ENCODE measurements at places on chromosomes 7 and 10.

DNA sequence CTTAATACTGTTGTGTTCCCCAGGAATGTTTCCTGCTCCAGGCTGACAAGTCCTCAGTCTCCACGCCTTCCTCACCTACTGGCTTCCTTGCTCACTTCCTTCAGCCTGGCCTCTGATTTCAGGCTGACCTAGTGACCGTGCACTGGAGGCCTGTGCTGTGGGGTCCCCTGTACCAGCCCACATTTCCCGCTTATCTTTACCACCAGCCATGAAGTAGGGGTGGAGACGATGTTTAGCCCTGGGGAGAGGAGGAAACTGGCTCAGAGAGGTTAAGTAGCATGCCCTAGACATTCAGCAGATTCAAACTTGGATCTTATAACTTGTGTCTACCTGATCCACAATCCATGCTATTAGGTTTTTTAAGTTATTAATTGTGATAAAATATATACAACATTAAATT lies 4.8 kb upstream of the ZNF488 start:
- no peak for DNase-seq

DNA sequence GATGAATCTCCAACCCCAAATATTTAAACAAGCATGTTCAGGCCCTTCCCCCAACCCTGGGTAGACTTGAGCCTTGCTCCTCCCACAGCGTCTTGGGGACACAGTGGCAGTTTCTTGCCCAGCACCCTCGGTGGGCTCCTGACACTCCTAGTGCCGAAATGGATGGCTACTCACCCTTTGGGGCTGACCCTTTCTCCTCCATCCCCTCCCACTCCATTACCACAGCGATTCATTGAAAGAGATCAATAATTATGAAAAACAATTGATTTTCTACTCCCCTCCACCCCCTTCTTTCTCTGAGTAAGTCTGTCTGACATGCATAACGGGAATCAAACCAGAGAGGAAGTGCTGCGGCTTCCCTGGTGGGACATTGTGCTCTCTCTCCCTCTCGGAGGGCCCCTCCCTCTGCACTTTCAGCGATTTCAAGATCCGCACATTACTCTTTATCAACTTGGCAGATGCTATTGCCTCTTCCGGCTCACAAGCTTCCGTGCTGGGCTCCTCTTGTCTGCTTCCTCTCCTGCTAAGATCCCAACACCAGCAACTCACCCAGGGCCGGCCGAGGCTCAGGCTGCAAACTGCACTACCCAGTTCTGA lies 79.0 kb upstream of the PLXNA4 start:
- DNase-seq: peak; percentile 15

GRCh38 chr10:119758448-119759195 lies 32.8 kb downstream of the INPP5F start:
- no peak for DNase-seq

DNA sequence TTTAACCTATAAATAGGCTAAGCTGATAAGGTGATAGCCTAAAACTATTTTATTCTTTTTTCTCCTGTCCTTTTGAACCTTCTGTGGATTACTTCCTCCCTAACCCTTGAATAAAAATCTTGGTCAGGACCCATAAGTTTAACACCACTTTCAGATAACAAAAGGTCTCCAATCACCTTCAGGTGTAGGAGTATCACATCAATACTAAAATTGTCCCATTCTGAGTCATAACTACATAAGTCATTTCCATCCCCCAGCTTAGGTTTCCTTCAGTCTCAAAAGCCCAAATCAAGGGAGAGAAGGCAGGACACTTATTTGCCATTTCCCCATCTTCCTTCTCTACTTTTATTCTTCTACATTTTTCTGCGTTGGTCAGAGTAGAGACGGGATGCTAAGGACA lies 56.9 kb upstream of the WNT16 start:
- no peak for DNase-seq

- DNase-seq: no peak
Observed at GRCh38 chr10:71040846-71041605, 152.7 kb upstream of the PCBD1 start.

- DNase-seq: no peak
Observed at GRCh38 chr7:100396421-100396982, 23.2 kb downstream of the PILRA start.

- no peak for DNase-seq
Observed at GRCh38 chr7:153413540-153414287, 638.5 kb upstream of the DPP6 start.

DNA sequence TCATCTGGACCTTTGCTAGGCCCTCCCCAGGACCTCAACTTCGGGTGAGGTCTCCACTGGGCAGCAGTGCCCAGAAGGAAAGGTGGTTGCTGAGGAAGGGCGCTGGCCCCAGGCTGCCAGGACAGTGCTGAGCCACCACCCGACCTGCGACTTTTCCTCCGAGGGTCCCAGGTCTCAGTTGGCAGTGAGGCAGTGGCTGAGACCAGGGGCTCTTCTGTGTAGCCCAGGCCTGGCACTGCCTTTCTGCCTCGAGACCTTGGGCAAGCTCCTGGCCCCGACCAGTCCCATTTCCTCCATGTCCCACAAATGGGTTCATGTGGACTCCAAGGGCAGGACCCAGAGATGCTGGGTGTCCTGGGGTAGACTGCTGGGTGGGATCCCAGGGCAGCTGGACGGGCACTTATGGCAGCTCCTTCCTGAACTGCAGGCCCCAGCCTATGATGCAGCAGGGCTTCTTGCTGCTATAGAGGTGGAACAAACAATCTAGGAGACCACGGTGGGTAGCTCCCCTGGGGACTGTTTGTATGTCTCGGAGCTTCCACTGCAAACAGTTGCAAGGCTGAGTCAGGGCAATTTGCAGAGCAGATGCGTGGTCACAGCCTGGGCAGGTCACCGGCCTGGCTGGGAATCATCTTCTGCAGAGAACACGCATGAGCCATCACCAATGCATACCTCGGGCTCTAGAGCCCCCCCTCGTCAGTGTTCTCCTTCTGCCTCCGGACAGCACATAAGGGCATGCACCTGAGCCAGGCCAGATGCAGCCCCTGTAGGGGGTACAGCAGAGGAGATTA lies 17.9 kb upstream of the LRRC18 start:
- no peak for DNase-seq

DNA sequence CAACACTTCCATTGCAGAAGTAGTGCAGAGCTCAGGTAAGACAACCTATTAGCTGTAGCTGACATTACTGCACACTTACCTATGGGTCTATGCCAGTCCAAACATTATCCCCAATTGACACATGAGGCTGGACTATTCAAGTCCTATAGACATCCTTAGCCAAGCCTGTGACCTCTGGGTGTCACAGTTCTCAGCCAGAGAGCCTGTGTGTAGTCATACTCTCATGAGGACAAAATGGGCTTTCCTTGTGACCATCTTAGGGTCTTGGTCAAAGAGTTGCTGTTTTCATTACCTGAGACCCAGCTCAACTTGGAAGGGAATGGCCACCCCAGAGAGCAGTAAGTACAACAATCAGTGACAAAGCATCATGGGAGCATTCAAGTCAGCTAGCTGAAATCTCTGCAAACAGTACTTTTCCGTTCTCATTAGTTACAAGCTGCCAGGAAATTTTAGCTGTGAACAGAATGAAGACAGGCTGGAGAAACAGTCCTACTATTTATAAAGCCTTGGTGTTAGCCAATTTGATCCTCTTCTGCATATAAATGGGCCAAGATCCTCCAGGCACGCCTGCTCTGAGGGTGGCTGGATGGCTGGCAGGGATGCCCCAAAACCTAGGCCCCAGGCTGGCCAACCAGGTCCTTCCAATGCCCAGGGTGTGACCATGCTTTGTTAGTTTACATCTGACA lies 44.3 kb downstream of the NUDCD3 start:
- DNase-seq: no peak

DNA sequence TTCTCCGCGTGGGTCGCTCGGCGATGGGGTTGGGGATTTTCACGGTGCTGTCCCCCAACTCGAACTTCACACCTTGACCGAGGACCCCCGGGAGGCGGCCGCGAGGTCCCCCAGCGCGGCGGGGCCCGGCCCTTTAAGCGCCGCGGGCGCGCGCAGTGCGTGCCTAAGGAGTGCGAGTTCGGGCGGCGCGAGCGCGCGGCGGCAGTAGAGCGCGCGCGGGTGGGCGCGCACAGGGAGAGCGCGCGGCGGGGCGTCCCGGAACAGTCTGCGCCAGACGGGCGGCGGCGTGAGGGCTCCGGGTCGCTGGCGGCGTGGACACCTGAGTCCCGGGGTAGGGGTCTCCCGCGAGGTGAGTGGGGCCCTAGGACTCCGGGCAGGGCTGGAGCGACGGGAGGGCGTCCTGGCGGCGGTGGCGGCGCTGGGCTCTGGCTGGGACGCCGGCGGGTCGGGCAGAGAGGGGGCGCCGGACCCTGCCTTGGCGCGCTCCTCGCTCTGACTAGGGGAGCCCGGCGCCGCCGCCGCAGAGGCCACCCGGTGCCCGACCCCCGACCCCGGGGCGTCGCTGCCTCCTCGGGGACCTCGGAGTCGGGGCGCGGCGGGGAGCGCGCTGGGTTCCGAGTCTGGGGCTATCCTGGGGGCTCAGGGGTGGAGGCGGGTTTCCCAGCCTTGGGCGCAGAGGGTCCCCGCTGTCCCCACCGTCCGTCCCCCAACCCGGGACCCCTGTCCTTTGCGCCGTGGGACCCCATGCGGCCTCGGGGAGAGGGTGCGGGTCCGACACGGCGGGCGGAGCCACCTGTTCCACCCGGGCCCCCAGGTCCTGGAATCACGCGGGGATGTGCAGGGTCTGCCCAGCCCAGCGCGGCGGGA lies at the start of gene PROSER2:
Gene PROSER2 (plus strand): TSS at position 235 of the 867 bp plus-strand sequence. CDS start 28,722 bp downstream, outside the sequence.
- peak; percentile 47 for DNase-seq
